ENCODE measurements at places on chromosomes 6 and 20.

GRCh38 chr6:39254999-39255535 lies 25.8 kb upstream of the KCNK5 start:
- DNase-seq, result no peak

GRCh38 chr6:75213732-75214131 lies 7.9 kb upstream of the COL12A1 start:
- DNase-seq, result no peak

DNA sequence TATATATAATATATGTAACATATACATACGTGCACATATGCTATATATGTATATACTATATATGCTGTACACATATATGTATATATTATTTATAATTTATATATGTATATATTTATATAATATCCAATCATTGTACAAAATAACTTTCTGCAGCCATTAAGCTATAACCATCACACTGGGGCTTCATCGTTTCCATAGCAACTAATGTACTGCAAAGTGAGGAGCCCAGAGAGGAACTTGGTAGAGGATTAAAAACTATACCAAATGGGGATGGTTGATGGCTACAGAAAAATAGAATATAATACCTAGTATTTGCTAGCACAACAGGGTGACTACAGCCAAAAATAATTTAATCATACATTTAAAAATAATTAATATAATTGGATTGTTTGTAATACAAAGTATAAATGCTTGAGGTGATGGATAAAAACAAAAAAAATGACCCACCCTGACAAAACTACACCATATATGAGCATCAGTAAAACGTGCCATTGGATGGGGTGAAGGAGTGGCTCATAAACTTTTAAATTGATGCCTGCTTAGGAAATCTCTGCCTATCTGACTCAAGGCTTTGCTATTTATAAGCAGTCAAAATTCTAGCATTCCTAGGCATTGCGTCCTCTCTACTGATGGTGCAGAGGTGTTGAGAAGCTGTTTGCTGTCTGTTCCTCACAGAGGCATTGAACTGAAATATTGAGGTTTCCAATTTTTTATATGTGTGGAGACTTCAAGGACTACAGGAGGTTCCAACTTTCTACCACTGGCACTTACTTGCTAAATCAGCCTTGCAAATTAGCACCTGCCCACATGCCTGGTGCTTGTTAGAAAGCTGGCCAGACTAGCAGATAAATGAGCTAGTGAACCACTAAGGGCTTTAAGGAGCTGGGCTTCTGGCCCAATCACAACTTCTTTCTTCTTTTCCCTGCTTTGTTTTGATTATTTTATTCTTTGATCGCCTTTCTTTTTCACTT lies 190.1 kb downstream of the SCP2D1 start:
- DNase-seq, result no peak

GRCh38 chr6:153108315-153108714 lies 22.8 kb downstream of the RGS17 start:
- DNase-seq, result no peak

DNA sequence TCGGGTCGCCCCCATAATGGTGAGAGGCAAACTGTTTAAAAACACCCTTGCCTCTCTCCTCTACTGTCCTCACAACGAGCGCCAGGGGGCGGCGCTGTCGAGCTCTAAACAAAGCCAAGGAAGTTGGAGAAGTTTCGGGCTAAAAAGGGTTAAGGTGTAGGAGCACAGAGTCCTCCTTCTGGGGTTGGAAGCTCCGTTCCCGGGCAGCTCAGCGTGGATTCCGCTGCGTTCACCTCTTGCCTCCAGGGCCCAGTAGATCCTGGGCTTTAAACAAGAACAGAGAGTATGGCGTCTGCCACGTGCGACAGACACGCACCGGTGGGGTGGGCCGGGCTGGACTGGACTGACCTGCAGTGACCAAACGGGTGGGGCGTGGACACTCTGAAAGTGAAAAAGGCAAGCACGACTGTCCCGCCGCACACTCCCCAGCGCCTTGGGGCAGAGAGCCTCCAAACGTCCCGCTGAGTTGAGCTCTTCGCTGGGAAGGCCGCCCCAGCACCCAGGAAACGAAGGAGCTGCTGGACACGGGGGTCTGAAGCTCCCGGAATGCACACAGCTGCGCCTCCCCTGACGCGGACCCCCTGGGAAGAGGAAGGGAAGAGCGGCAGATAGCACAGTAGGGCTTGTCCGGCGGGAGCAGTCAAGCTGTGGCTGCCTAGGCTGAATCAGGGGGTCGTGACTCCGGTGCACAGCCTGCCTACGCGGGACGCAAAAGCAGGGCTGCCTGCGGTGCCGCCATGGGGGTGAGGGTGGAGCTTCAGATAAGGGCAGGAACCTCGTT lies 1.6 kb upstream of the THBD start:
- DNase-seq, result no peak

DNA sequence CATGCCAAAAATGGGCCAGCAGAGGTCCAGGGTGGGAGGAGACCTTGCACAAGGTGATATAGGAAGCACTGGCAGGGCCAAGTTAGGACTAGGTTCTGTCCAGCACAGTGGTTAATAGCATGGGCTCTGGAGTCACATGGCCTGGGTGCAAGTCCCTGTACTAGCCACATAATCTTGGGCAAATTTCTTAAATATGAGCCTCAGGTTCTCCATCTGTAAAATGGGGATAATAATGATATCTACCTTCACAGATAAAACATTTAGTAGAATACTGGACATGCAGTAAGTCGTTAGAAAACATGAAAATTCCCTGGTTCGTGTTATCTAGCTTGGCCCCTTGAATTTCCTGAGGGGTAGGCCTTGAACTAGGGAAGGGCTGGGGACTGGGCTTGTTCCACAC lies 6.2 kb downstream of the CTSA start:
- DNase-seq, result no peak

DNA sequence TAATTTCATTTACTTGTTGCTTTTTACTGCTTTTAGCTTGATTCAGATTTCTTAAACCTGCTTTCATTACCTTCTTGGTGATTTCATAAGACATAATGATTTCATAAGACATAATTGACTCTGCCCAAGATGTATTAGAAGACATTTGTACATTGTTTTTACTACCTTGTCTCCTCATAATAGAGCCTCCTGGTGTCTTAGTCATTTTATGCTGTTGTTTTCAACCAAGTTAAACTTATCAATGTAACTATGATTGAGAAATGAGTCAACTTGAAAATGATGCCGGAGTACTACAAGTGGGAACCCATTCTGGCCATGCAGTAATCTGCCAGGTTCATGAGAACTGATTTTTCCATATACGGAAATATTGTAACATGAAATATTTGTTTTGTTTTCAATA lies 573.6 kb downstream of the MMUT start:
- no peak for DNase-seq

GRCh38 chr6:91654793-91655192 lies 1067.9 kb upstream of the MAP3K7 start:
- no peak for DNase-seq
